Stimulated activated CD4-positive, alpha-beta T cell treated with anti-CD3 and anti-CD28 coated beads, Interleukin-12 subunit alpha, Interleukin-12 subunit beta, amount 100 ng/mL, for 24 hours (primary cell): ENCODE measurements at places on chromosomes 1 and 21.
A peak's percentile ranks its signal among the peaks of the same experiment; 100 is the strongest.

DNA sequence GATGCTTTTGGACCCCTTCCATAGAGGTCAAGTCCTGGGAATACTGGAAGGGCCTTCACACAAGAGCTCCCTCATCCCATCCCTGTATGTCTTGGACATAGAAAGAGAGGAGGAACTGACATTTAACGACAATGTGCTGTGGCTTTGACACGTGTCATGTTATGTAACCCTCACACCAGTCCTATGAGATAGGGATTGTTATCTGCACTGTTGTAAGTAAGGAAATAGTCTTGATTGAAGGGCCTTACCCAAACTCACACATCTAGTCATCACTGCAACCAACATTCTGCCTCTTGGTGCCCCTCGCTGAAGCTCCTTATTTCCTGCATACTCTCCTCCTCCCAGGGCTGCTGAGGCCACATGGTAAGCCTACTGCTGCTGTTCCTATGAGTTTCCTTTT, 63.7 kb upstream of the ANGPTL1 start:
- DNase-seq, result no peak

DNA sequence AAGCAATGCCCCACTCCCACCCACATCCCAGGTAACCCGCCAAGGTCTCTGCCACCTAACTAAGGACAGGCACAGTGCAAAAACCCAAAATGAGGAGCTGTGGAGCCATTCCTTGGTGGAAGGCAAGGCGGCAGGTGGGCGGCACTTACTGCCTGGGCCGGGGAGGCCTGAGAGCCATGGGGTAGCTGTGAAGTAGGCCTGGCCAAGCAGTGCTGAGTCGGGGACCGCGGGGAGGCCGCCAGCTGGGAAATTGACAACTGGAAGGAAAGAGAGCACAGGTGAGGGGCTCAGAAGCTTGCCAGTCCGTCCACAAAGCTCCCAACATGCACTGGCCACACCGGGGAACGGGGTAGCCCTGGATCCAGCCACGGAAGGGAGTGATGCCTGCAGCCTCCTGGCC, 85.3 kb downstream of the NPHP4 start:
- no peak for DNase-seq

- no peak for DNase-seq
These were observed 29.0 kb downstream of the UBASH3A start for GRCh38 chr21:42432695-42433094.

GRCh38 chr1:93661829-93662474, 19.7 kb downstream of the BCAR3 start:
- DNase-seq, result no peak

GRCh38 chr1:219924342-219924741, 4.0 kb downstream of the SLC30A10 start:
- no peak for DNase-seq

- no peak for DNase-seq
These were observed 19.1 kb downstream of the ASPM start for GRCh38 chr1:197127246-197127912.

- DNase-seq, result no peak
These were observed 113.9 kb downstream of the ATG4C start for GRCh38 chr1:62897788-62898187.

DNA sequence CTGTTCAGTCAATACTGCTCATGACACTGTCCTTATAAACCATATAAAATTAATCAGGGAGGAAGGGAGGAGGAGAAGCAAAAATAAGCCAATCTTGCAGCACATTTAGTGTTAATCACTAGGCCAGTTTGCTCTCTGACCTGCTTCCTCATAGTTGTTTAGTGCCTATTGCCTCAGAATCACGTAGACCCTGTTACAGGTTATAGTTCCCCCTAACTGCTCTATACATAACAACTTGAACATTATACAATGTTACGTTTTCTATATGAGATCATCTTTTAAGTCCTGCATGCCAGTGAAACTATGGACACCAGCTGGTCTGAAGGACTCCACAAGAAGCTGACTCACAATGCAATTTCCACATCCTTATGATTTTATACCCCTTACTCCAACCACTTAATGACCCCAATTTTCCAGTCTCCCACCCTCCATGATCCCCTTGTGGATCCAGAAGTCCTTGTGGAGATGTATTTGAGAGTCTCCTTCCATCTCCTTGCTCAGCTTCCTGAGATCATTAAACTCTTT, 34.9 kb upstream of the TACSTD2 start:
- DNase-seq, result no peak

DNA sequence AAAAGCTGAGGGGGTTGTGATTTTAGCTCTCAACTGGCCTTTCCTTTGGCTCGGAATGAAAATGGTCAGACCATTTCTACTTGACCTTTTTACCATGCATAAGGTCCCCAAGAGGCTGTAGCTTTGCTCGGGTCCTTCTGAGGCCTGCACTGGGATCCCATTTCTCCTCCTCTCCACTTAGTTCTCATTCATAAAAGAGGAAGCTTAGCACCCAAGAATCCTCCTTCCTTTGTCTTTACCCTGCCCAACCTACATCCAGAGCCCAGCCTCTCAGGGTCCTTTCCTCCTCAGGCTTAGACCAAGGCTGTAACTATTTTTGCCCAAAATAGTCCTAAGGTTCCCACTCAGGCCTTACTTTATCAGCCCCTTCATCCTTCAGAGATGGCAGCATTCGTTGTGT, 6.0 kb upstream of the SLC27A3 start:
- DNase-seq, result no peak

GRCh38 chr1:2049718-2050431, at the start of gene PRKCZ:
Gene PRKCZ (plus strand): TSS chr1:2050411. CDS start chr1:2050631, 220 bp downstream.
- peak; percentile 85 for DNase-seq

DNA sequence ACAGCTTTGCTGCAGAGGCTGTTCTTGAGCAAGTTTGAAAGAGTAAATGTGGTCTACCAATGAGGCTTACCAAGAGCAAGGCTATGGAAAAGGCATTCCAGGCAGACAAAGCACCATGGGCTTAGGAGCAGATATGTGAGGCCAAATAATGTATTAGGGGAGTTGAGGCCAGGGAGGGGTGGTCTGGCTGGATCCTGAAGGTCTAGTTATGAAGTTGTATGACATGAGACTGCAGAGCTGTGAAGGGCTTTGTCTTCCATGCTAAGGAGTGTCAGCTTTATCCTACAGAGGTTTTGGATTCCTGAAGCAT, 51.8 kb upstream of the TSPAN2 start:
- no peak for DNase-seq

DNA sequence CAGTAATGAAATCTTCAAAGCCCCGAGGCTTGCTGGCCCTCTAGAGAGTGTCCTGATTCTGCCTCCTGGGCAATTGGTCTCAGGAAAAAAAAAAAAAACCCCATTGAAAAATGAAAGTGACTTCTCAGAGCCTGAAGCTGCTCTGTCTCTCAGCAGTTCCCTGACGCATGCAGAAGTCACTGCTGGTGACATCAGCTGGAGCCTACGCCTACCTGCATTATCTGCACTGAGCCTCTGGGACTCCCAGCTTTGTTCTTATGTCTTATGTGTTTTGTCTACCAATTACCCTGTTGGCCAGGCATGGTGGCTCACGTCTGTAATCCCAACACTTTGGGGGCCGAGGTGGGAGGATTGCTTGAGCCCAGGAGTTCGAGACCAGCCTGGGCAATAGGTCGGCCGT, 10.1 kb upstream of the SLC25A33 start:
- no peak for DNase-seq

DNA sequence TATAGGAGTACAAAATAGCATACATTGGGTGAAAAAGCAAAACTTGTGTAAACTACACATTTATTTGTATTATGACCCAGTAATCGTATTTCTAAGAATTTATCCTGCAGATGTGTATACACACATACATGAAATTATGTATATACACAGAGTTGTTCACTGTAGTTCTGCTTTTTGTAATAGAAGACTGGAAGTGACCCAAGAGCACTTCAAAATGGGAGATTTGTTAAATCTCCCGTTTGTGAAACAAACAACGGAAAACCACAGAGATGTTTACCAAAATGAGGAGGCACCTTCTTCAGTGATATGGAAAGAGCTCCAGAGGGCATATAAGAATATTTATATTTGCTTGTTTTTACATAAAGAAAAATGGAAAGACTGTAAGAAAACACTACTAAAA, 18.0 kb upstream of the MNDA start:
- no peak for DNase-seq

- peak; percentile 13 for DNase-seq
These were observed 62.0 kb upstream of the RASAL2 start for GRCh38 chr1:178031856-178032320.
